ENCODE measurements at places on chromosomes 12 and 14. TPM values are rescaled to one million over a fixed set of nuclear protein-coding genes. Genes with fewer than 3 reads are reported as not detected.

The CELA1 gene
- total RNA-seq = not detected

The MIP gene
- not detected for total RNA-seq

The OR4E2 gene
- total RNA-seq = not detected

The EML5 gene
- 0.17 TPM for total RNA-seq

The SALL2 gene
- total RNA-seq = 3.8 TPM

The NIN gene
- 31.7 TPM for total RNA-seq

The LTBR gene
- total RNA-seq = 38.6 TPM

The MMP17 gene
- total RNA-seq = 1.4 TPM

The PLEKHA5 gene
- total RNA-seq = 1.0 TPM

The AVPR1A gene
- 1.3 TPM for total RNA-seq

The GPR132 gene
- total RNA-seq = 0.60 TPM

The ACACB gene
- 113 TPM for total RNA-seq

The HAL gene
- total RNA-seq = not detected

The GDF3 gene
- total RNA-seq = not detected
